ENCODE measurements at places on chromosomes 2 and 18.

GRCh38 chr2:74864728-74865722 is 31.1 kb downstream of the HK2 start:
- no peak for DNase-seq

- DNase-seq: no peak
Measured at GRCh38 chr2:118169359-118170005, 81.2 kb downstream of the INSIG2 start.

- no peak for DNase-seq
Measured at GRCh38 chr2:241036397-241036963, 38.1 kb downstream of the SNED1 start.

GRCh38 chr18:9989481-9989880 is 75.7 kb downstream of the VAPA start:
- DNase-seq: no peak

- no peak for DNase-seq
Measured at GRCh38 chr2:73091696-73092095, 20.2 kb upstream of the SFXN5 start.

Data from stimulated activated CD8-positive, alpha-beta memory T cell treated with anti-CD3 and anti-CD28 coated beads, Interleukin-7, amount 100 ng/mL, for 1 hour (primary cell).